ENCODE measurements at places on chromosomes 7 and 10.
A peak's percentile ranks its signal among the peaks of the same experiment; 100 is the strongest.

DNA sequence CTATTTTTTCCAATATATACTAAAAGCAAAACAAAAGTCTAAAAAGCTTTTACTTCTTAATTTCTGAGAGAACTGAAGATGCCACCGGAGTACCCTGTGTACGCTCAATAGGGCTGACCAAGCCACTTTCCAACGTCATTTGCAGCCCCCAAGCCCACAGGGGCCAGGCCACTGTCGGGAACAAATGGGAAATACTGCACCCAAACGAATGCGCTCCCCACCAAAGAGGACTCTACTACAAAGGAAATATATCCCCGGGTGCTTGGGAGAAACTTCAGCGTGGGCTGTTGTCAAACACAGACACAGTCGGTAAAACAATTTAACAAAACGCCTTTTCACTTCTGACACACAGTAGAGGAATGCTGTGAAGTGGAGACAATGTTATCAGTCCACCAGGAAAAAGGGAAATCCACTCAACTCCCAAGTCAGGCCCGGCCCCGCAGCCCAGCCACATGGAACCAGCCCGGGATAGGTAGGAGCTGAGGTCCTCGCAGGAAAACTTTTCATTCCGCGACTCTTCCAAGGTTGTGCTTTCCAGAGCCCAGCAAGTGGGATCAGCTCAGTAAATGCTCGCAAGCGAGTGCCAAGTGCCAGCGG is 1.4 kb downstream of the PARD3 start:
- DNase-seq: no peak

- DNase-seq: no peak
These were observed 15.9 kb downstream of the FAM53B start for GRCh38 chr10:124728071-124728829.

- DNase-seq: no peak
These were observed 121.9 kb downstream of the ANK3 start for GRCh38 chr10:60267802-60268201.

- no peak for DNase-seq
These were observed 97.9 kb upstream of the PALS2 start for GRCh38 chr7:24475166-24475961.

- no peak for DNase-seq
These were observed 26.8 kb upstream of the SORCS3 start for GRCh38 chr10:104614245-104614831.

DNA sequence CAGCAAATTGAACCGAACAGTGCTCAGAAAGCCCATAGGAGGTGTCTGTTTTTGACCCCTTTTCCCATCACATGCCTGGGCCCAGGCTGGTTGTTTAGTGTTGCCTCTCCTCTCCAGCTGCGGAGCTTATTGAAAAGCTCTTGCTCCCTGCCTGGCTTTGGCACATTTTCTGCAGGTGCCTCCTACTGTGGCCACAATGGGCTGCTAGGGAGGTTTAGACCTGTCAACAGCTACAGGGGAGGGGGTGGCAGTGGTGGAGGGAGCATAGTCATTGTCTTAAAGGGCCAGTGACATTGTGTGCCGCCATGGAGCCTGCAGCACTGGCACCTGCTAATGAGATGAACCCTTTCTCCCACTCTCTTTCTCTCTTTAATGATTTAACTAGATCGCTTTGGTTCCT is 13.2 kb upstream of the ENO4 start:
- DNase-seq: no peak

GRCh38 chr10:125062914-125063230 is 97.5 kb downstream of the CTBP2 start:
- DNase-seq: no peak

GRCh38 chr10:127875916-127876315 is 16.8 kb downstream of the CLRN3 start:
- DNase-seq: no peak

DNA sequence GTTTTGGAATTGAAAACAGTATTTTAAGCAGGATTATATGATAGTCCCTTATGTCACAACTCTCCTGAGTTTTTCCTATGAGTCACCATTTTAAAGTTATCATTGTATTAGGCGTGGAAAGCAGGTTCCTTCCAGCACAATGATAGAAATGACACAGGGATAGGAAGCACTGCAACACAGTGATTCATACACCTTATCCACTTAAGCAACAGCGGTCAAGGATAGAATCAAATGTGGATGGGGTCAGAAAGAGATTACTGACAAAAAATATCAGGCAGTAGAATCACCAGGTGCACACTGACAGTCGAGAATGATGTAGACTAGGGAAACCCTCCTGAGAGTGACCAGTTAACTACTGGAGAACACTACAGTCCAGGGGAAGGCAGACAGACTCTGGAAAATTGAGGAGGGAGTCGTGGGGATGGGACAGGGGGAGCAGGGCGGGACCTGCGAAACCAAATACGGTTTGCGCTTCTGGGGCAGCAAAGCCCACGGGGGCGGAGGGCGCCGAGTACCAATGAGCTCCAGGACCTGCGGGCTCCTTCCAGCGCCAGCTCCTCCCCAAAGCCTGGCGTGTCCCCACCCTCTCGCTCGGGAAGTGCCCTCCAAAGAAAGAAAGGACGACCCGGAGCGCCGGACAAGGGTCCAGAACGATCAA is 479 bp downstream of the PNPLA8 start:
- DNase-seq: no peak

DNA sequence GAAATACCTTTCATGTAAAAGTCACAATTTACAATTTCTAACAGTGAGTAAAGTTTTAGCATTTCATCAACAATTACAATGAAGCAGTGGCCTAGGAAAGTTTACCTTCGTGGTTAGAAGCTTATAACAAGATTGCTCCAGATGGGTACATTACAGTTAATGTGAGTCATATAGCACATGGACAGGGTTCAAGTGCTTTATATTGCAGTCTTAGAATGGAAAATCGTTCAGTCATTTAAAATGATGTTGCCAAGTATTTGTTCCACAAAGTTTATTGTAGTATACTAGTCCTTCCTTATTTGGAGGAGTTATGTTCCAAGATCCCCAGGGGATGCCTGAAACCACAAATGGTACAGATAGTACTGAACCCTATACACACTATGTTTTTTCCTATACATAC is 174.6 kb upstream of the TARP start:
- DNase-seq: no peak

GRCh38 chr7:135414850-135415439 is 95.0 kb downstream of the CNOT4 start:
- peak; percentile 6 for DNase-seq

DNA sequence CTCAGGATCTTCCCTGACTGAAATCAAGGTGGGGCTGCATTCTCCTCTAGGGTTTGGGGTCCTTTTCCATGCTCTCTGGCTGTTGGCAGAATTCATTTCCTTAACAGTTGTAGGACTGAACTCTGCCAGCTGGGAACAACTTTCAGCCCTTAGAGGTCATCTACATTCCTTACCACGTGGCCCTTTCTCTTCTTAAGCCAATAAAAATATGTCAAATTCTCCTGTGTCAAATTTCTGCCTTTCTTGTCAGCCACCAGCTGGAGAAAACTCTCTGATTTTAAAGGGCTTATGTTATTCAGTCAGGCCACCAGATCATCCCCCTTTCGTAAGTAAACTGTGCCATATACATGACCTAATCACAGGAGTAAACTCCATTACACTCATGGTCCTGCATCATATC is 95.3 kb upstream of the IL6 start:
- DNase-seq: no peak

- DNase-seq: no peak
These were observed 39.9 kb upstream of the WNT16 start for GRCh38 chr7:121288894-121289293.

- no peak for DNase-seq
These were observed 35.9 kb downstream of the DENND2A start for GRCh38 chr7:140604760-140605159.

GRCh38 chr7:100423315-100423714 is 5.2 kb downstream of the ZCWPW1 start:
- no peak for DNase-seq

GRCh38 chr10:49050906-49051305 is 64.4 kb downstream of the VSTM4 start:
- DNase-seq: no peak

GRCh38 chr7:65002972-65003585 is 3.4 kb downstream of the ERV3-1 start:
- DNase-seq: no peak

GRCh38 chr7:24521917-24522623 is 51.2 kb upstream of the PALS2 start:
- DNase-seq: no peak

DNA sequence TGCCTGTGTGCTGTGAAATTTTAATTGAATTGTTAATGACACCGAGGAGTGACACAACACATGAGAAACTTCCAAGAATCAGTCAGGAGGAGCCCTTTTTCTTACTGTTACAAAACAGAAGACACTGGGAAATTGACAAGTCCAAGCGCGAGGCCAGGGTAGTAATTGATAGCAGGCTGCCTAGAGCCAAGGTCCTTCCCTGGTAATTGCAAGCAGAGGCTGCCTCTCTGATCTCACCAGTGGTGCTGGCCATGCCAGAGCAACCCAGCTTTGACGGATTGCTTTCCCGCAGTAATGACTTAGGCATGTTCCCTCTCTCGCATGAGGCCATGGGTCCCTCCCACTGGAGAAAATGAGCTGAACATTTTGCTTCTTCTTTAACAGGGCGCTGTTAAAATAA is 111.5 kb downstream of the LRMDA start:
- no peak for DNase-seq

DNA sequence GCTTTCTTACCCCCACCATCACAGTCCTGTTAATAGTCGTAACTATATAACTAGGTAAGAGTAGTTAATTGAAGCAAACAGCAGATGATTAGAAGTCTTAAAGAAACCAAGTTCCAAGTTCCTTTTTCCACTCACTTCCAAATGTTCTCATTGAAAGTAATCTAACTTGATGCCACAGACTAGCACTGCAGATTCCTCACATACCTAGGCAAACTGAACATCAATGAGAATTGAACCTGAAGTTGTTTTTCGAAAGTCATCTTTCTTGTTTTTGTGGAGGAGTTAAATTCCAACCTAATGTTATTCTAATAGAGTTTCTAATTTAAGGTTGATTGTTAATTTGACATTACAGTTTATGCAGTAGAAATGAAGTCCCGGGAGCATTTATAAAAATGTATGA is 5.5 kb downstream of the PRKG1 start:
- no peak for DNase-seq

GRCh38 chr7:140435252-140435895 is 31.5 kb downstream of the RAB19 start:
- DNase-seq: no peak

DNA sequence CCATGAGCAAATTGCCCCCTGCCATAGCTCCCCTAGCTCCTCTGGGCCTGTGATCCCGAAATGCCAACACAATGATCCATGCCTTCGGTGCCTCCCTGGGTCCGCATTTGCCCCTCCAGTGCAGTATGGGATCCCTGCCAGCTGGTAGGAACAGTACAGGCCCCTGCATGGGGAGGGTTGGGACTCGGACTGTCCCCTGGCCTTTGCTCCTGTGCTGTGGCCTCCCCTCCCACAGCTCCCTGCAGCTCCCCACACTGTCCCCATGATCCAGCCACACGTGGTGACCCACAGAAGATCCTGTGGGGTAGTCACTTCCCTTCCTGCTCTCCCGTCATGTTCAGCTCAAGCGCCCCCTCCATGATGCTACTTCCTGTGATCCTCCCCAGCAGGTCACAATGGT is 140.3 kb downstream of the MAPK8 start:
- DNase-seq: no peak

DNA sequence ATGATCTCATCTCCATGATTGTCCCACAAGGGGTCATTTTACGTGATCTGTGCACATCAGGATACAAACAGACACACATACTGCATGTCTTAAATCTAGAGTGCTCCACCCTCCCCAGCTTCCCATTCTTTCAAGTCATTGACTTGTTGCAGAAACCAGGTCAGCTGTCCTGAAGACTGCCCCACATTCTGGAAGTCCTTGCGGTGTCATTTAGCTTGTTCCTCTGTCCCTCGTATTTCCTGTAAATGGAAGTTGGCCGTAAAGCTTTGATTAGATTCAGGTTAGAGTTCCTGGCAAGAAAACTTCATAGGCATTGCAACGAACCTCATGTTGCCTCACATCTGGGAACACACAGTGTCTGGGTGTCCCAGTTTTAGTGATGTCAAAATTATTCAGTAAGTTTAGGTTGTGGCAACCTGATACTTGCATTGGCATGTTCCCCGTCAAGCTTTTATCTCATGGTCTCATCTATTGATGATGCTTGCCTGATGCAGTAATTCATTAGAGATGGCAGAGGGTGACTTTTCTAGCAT is 417.4 kb upstream of the GALNT17 start:
- DNase-seq: no peak

DNA sequence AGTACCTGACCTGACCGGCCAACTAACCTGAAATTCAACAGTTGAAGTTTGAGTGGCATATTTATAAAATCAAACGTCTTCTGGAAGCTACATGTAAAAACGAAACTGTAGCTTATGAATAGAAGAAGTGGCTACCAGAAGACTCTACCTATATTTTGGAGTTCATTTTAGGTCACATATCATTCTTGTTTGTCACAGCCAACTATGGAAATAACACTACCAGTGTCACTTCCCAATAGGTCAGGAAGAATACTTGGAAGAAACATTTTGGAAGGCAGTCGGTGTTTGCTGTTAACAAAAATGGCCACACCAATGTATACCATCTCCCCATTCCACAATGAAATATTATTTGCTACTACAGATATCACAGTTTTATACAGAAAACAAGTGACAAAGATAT is 12.6 kb downstream of the TWIST1 start:
- DNase-seq: no peak

DNA sequence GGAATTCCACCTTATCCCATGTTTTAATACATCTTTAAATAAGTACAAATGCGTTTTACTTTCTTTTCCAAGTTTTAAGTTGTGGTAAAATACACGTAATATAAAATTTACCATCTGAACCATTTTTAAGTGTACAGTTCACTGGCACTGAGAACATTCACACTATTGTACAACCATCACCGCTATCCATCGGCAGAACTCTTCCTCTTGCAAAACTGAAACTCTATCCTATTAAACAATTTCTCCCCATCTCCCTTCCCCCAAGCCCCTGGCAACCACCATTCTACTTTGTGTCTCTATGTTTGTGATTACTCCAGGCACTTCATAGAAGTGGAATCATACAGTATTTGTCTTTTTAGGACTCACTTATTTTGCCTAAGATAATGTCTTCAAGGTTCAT is 33.8 kb downstream of the HIP1 start:
- no peak for DNase-seq

GRCh38 chr7:47432671-47433563 is 149.0 kb downstream of the TNS3 start:
- no peak for DNase-seq

DNA sequence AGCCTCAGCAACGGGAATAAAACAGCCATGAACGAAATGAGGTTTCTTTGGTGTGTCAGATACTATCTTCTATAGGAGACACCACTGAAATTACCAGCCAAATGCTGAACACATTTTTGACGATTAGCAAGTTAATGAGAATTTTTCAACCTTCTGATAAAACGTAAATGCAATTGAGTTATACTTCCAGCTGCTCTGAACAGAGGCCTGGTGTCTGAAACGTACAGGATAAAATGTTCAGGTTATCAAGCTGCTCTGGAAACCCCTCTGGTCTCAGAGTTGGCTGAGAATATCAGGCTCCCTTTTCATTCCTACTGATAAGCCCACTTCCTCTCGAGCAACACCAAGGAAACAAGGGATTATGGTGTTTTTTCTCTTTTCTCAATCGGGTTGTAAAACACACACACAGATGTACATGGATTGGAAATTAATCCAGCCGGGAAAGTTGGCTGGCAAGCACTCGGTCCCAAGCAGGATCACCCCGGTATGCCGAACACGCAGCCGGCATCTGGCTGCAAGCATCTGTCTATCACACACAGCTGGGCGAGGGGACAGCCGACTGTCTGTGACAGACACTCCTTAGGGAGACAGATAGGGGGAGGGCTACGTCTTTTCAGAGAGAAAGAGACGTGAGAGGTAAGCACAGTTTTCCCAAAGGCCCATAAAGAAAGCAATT is 171.8 kb downstream of the PRKAG2 start:
- no peak for DNase-seq
